ENCODE measurements at places on chromosomes 13 and 19.

DNA sequence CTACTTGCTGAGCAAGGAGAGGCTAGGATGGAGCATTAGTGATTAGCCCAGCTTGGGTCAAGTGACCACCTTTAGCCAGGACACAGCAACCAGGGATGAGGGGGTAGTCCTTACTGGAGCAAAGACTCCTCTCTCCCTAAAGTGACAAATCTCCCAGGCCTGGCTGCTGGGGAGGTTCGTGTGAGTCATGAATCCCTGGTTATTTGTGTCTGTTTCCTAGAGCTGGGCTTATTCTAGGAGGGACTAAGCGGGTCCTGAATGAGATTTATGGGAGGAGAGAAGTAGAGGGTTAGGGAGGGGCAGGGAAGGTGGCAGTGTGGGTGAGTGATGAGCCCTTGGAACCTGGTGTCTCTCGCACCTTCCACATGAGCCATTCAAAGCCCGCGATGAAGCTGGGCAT is 487.3 kb downstream of the TSHZ3 start:
- DNase-seq, result peak; percentile 6

DNA sequence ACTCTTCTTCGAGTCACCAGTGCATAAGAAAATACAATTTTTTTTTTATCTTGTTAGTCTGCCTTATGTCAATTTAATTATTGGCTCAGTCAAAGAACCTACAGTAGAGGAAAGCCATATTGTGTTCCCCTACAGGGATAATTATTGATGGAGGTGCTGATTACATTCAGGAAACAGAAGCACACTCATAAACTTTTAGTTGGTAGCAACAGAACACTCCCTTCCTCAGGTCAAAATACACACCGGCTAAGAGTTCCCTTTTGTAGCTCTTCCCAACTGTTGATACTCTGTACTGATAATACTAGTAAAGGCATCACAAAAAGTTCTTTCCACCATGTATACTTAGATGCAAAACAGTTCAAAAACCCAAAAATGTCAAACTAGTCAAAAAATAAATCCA is 18.4 kb downstream of the FOXO1 start:
- DNase-seq, result no peak

DNA sequence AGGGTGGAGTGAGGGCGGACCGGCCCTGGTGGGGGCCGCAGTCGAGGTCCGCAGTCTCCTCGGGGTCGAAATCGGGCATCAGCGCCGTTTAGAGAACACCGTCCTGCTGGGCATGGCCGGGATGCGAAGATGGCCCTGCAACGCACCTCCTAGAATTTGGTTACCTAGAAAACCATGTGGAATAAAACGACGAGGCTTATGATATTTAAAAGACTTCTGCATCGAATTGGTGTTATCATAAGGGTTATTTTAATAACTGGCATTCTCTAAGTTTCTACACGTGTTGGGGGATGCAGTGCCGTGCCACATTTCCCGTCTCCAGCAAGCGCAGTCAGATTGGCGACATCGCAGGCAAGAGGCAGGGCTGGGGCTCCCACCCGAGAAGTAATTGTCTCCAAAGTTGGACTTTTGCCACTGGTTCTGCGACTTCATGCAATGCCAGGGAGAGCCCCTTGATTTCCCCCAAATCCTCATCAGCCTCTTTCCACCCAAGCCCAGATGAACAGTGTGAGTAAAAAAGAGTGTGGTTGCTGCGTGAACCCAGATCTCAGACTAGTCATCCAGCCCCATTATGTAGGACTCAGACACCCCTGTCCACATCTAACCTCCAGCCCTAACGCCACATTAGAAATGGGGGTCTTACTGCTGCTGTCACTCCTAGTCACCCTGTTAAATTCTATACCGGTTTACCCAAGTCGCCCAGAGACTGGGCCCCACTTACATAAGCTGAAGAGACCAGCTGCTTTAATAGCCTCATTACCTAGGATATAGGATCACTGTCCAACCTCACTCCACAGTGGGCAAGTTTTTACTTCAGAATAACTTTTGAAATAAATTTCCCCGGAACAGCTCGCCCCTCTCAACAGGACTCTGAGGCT is 571 bp upstream of the DHRS12 start:
- no peak for DNase-seq

DNA sequence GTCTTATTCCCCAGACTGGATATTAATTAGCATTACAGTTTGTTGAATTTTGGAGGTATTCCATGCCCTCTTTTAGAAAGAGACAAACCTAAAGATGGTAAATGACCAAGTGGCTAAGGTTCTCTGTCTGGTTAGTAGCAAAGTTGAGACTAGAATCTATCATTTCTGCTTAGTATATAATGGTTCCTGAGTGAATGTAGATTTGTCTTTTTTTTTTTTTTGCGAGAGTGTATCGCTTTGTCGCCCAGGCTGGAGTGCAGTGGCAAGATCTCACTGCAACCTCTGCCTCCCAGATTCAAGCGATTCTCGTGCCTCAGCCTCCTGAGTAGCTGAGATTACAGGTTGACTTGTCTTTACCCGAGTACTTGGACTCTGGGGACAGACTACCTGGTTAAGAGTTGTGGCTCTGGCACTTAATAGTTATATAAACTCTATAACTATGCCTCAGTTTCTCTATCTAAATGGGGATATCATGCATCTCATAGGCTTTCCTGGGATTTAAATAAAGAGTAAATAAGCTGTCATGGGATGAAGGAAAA is 2.7 kb downstream of the NAA16 start:
- DNase-seq, result no peak

GRCh38 chr13:111941845-111942447 is 125.0 kb upstream of the SOX1 start:
- peak; percentile 19 for DNase-seq

DNA sequence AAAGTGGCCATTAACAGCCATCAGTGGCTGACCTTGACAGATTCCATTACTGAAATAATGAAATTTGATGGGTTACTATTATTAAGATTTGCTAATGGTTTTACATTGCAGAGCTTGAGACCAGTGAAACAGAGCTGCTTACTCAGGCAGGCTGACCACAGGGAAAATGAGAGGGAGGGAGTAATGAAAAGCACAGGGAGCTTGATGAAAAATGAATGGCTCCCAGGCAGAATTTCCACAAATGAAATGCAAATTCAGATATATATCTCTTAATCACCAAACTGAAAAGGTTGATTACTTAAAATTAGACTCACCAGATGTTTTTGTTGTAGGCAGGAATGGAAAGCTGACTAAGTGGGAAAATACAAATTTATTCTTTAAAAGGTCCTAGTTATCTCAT is 36.1 kb downstream of the HTR2A start:
- no peak for DNase-seq

DNA sequence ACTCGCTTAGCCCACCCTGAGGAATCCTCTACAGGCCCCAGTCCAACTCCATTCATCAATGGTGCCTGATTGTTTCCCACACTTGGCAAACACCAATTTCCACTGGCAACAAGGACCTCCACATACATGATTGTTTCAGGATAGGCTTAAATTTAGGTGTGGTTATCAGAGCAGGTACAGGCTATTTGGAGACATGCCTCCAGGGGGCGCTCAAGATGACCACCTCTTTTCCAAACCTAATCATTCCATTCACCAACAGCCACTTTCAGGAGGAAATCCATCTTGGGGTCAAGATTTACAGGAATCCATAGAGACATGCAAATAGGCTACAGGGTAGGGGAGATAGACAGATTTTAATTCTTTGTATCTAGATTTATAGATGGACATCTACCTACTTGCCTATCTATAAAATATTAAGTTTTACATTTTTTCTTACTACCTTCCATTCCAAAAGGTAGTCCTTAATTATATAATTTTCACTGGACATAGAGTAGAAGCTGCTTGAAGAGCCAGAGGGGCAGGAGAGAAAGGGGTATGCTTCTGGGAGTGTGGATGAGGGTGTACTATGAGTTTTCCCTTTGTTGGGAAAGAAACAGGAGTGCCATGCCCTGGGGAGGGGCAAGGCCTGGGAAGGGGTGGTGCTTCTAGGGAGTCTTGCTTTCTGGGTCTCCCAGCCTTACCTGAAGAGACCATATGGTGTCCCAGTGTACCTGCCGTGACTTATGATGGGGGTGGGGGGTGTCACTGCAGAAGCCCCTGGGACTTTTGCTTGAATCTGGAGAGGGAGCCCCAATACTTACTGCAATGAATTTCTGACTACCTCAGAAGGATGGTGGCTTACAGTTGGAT is 14.1 kb upstream of the PCDH8 start:
- peak; percentile 72 for DNase-seq

GRCh38 chr13:24192057-24192810 is 31.7 kb downstream of the SPATA13 start:
- DNase-seq, result peak; percentile 36

DNA sequence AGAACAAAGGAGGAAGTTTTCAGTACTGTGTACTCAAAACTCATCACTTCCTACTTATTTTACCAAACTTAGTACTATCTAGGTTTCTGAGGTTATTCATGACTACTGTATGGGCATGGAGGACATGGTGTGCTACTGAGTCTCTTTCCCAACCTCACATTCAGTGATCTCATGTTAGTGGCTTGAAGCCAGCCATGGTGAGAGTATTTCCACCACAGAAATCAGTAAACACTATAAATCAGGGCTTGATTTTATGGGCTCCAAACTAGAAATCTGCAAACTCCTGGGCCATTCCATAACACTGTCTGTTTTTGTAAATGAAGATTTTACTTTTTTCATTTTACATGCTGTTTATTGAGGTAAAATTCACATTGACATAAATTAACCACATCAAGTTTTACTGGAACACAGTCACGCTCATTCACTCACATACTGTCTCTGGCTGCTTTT is 19.7 kb downstream of the MED26 start:
- DNase-seq, result no peak

GRCh38 chr13:95509521-95510310 is 42.8 kb upstream of the CLDN10 start:
- DNase-seq, result no peak

- DNase-seq, result no peak
Measured at GRCh38 chr13:49561062-49561410, 24.3 kb downstream of the RCBTB1 start.

DNA sequence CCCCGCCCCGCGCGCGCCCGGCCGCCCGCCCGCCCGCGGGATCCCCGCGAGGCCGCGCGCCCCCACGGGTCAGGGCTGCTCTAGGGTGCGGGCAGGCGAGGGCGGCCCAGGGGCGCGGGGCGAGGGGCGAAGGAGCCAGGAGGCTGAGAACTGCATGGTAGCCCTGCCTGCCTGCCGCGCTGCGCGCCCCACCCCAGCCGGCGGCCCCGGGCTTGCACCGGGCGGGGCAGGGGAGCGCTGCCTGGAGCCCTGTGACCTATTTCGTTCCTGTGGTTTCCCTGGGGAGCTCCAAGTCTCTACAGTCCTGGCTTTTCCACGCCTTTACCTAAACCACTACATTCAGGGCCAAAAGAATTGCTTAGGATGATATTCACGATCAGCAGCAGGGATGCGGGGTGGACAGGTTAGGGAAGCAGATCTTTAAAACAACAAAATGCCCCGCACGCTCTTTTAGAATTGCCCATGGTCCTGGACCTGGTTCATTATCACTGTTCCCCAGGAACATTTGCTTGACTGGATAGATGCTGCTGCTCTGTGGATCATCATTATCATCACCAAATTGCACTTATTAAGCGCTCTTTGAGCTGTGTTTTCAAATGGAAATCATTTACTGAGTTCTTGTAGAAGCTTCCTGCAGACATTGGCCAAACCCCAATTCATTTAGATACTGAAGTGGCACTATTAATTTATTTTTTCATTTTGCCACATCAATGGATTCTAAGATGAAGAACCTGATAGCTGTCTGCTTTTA is 421 bp upstream of the GPR12 start:
- no peak for DNase-seq

- DNase-seq, result no peak
Measured at GRCh38 chr13:26771796-26772195, 11.2 kb upstream of the GPR12 start.

DNA sequence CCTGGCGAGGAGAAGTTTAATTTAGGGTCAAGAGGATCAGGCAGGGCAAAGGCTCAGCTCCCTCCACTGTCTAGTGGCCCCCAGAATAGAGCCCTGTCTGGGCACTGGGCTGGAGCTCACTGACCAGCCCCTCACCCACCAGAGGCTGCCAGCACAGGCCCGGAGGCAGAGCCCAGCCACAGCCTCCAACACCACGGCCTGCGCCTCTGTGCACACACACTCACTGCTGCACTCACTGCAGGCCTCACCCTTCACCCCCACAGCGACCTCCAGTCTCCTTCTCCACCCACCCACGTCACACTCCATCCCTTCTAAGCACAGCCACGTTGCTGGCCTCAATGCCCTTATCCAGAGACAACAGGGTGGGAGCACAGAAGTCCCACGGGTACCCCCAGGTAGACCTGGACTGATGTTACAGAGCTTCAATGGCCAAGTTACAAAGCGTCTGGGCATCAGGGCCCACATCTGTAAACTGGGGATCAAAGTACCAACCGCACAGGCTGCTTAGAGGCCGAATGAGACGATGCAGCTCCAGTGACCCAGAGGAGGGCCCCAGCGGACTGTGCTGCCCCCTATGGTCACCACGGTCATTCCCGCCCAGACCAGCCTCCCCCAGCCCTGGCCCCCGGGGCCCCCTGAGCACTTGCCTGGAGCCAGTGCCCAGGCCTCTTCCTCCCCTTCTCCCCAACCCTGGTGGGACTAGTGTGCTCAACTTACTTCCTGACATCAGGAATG is 4.5 kb upstream of the PRKD2 start:
- DNase-seq, result peak; percentile 56

GRCh38 chr13:111436446-111436845 is 116.0 kb downstream of the TEX29 start:
- no peak for DNase-seq

- DNase-seq, result no peak
Measured at GRCh38 chr13:21805733-21806132, 134.9 kb downstream of the FGF9 start.

DNA sequence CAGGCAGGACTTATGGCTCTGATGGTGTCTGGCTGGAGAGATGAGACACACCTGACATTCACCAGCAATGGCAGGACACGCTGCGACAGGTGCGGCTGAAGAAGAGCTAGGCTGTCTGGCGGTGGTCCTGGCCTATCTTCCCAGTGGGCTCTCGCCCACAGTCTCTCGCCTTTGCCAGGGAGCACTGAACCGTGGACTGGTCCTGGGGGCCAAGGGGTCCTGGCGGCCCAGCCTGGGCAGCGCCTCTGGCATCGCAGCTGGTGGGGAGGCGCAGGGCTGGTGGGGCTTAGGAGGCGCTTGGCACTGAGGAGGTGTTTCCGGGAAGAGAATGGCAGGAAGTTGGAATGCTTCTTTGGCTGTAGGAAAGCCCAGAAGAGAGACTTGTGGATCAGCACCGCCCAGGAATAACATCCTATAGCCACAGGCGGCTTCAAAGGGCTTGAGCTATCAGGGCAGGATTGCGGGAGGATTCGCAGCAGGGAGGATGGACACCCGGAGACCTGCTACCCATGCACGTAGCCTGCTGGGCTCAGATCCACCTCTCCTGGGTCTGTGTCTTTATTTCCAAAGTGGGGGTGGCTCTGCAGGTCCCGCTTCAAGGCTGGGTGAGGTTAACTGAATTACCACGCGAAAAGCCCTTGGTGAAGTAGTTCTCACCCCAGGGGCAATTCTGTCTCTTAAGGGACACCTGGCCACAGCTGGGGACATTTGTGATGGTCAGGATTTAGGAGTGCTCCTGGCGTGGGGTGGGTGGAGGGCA is 14.6 kb downstream of the KDM4B start:
- DNase-seq, result no peak

GRCh38 chr13:21075011-21075378 is 13.6 kb upstream of the LATS2 start:
- no peak for DNase-seq

GRCh38 chr19:16325641-16326400 is 1.2 kb downstream of the KLF2 start:
- DNase-seq, result peak; percentile 88

- DNase-seq, result no peak
Measured at GRCh38 chr13:20877902-20878301, 24.6 kb downstream of the XPO4 start.

Data from H9 (cell line).